Left lung (tissue), 14 donors: ENCODE measurements at places on chromosomes 6 and 20.
A peak's percentile ranks its signal among the peaks of the same experiment; 100 is the strongest.

- no peak for DNase-seq
- no peaks in the 10 kb centered on the region for H3K27me3 ChIP-seq
- no peak overlapping the region for H3K27ac ChIP-seq
- H3K4me3 ChIP-seq: no peak overlapping the region
- H3K36me3 ChIP-seq: no peaks in the 10 kb centered on the region
Observed at GRCh38 chr6:138485586-138486248, 13.6 kb downstream of the NHSL1 start.

DNA sequence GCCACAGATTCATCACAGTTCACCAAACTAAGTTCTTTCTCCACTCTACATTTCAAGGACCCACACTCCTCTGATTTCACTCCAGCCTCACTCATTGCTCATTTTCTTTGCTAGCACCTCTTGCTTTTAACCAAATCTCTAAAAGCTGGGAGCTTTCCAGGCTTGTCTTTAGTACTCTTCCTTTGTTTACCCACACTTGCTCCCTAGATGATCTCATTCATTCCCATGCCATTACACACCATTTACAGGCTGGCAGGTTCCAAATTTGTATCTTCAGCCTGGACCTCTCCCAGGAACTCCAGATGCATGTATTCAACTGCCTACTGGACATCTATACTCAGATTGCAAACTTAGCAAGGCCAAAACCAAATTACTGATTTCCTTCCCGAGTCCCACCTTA, 5.3 kb upstream of the GUCA1B start:
- no peaks in the 10 kb centered on the region for H3K4me1 ChIP-seq
- H3K36me3 ChIP-seq: no peaks in the 10 kb centered on the region

DNA sequence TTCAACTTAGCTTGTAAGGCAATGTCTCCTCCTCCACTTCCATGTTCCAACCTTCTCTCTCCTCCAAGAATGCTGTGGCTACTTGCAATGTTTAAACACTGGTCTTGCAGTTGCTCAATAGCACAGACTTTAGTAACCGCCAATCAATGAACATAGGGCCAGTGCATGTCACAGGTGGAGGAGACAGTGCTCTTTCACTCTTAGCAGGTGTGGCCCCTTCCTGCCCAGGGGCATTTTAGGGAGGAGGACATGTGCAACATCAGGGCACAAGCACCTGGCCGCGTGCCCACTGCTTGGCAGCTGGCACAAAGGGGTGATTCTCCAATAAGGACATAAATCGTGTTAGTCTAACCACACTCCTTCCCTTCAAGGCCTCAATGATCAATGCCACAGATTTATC, 41.3 kb downstream of the ADGRF1 start:
- no peaks in the 10 kb centered on the region for H3K4me1 ChIP-seq
- no peak overlapping the region for H3K4me3 ChIP-seq
- peak; percentile 61 for DNase-seq
- no peak overlapping the region for H3K27ac ChIP-seq
- no peaks in the 10 kb centered on the region for H3K27me3 ChIP-seq

GRCh38 chr6:130696806-130697205, 130.4 kb upstream of the SMLR1 start:
- no peak for DNase-seq
- no peaks in the 10 kb centered on the region for H3K36me3 ChIP-seq
- H3K27ac ChIP-seq: no peak overlapping the region
- H3K4me3 ChIP-seq: no peak overlapping the region
- peaks cover 2% of the 10 kb centered on the region for H3K27me3 ChIP-seq
- no peaks in the 10 kb centered on the region for H3K4me1 ChIP-seq
